Right lobe of liver (tissue), 6 donors: ENCODE measurements at places on chromosomes 2 and 18. TPM values are rescaled to one million over a fixed set of nuclear protein-coding genes. Genes with fewer than 3 reads are reported as not detected.

The CFC1 gene
- total RNA-seq: not detected

The SRD5A2 gene
- total RNA-seq: 7.5 TPM

The SCN3A gene
- 0.17 TPM for total RNA-seq

The BCL11A gene
- total RNA-seq: 0.46 TPM

The DSG1 gene
- 2.5 TPM for total RNA-seq

The VWC2L gene
- total RNA-seq: not detected

The ACTG2 gene
- 1.0 TPM for total RNA-seq
